ENCODE measurements at places on chromosomes 4 and X. TPM values are rescaled to one million over a fixed set of nuclear protein-coding genes. Genes with fewer than 3 reads are reported as not detected.

Gene VSIG4
- total RNA-seq, result not detected

Gene PRKG2
- 0.05 TPM for total RNA-seq

Gene AVPR2
- total RNA-seq, result not detected

Gene CCDC158
- total RNA-seq, result not detected

Gene CHIC2
- 14.7 TPM for total RNA-seq

Gene CSAG1
- total RNA-seq, result not detected

Gene MAP9
- 8.0 TPM for total RNA-seq

Gene CLDN34
- not detected for total RNA-seq

Gene CDX4
- not detected for total RNA-seq

DNA sequence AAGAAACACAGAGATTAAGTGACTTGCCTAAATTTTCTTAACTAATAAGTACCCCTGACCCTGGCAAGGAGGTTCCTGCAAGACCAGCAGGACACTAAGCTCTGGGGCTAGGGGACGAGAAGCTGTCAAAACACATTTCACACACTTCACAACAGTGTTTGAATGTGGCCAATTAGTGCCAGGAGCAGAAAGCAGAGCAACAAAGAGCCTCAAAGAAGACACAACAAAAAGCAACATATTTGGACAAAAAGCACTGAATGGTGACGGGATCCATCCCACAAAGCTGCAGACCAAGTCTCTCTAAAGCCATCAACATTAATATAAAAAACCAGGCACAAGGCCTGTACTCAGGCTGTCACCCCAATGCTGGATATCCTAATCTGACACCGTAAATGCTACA lies 361.9 kb upstream of the RASGEF1B start:
- H3K4me1 ChIP-seq, result peaks cover 2% of the 10 kb centered on the region
- no peaks in the 10 kb centered on the region for H3K36me3 ChIP-seq
- H3K4me3 ChIP-seq, result no peak overlapping the region
- peaks cover 4% of the 10 kb centered on the region for H3K27me3 ChIP-seq
- no peak overlapping the region for H3K27ac ChIP-seq

- peak overlapping the region; percentile 55 for H3K27ac ChIP-seq
- DNase-seq, result peak; percentile 70
- no peaks in the 10 kb centered on the region for H3K27me3 ChIP-seq
- H3K4me1 ChIP-seq, result peaks cover 12% of the 10 kb centered on the region
- no peak overlapping the region for H3K4me3 ChIP-seq
These were observed 38.9 kb downstream of the PRIMPOL start for GRCh38 chr4:184688447-184688846.

GRCh38 chrX:18002791-18003190 lies 141.7 kb upstream of the RAI2 start:
- H3K4me1 ChIP-seq, result no peaks in the 10 kb centered on the region
- H3K27ac ChIP-seq, result no peak overlapping the region
- no peak overlapping the region for H3K4me3 ChIP-seq
- H3K27me3 ChIP-seq, result no peaks in the 10 kb centered on the region
- no peak for DNase-seq

DNA sequence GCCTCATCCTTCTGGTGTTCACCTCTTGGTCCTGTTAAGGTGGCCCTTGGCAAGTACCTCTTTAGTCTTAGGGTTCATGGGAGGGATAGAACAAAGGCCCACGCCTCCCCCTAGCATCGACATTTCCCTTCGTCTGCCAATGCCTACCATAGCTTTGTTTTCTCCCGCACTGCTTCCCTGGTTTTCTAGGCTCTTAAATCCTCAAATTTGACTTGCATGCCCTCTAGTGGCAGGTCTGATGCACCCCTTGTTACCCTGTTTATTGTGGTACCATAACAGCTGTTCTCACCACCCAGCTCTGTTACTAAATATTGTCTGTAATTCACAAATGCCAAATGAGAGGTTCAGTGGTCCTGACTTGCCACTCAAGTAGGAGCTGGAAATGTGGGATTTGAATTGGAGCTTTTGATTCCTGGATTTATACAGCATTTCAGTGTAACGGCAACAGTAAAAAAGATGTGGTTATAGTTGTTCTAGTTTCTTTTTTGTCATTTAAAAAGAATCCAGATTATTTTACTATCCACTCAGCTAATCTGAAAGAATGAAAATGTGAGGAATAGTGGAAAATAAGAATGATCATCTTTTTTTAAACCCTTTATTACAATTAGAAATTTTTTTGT lies 100.1 kb downstream of the REPS2 start:
- H3K27ac ChIP-seq, result no peak overlapping the region
- peaks cover 2% of the 10 kb centered on the region for H3K4me1 ChIP-seq
- DNase-seq, result peak; percentile 60
- no peaks in the 10 kb centered on the region for H3K36me3 ChIP-seq

DNA sequence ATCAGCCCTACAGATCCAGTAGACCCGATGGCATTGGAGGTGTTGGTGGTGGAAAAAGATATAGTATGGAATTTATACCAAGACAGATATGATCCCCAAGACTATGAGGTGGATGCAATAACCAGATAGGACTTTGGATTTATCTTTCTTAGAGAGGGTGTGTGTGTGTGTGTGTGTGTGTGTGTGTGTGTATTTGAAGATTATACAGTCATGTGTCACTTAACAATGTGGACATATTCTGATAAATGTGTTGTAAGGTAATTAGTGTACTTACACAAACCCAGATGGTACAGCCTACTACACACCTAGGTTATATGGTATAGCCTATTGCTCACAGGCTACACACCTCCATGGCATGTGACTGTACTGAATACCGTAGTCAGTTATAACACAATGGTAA lies 24.4 kb upstream of the TAB3 start:
- H3K4me3 ChIP-seq, result no peak overlapping the region
- H3K4me1 ChIP-seq, result peaks cover 11% of the 10 kb centered on the region
- H3K27me3 ChIP-seq, result no peaks in the 10 kb centered on the region
- H3K36me3 ChIP-seq, result no peaks in the 10 kb centered on the region
- no peak overlapping the region for H3K27ac ChIP-seq

DNA sequence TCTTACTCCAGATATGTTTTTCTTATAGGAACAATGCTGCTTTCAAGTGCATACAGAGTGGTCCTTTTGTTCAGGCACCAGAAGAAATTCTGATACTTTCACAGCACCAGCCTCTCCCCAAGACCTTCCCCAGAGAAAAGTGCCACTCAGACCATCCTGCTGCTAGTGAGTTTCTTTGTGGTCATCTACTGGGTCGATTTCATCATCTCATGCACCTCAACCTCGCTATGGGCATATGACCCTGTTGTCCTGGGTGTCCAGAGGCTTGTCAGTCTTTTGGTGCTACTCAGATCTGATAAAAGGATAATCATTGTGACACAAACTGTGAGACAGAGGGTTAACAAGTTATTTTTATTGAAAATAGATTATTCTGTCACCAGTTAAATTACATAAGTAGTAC lies 39.5 kb downstream of the WDR13 start:
- H3K4me3 ChIP-seq, result no peak overlapping the region
- no peaks in the 10 kb centered on the region for H3K36me3 ChIP-seq
- H3K27ac ChIP-seq, result no peak overlapping the region
- peaks cover 5% of the 10 kb centered on the region for H3K4me1 ChIP-seq
- no peak for DNase-seq

DNA sequence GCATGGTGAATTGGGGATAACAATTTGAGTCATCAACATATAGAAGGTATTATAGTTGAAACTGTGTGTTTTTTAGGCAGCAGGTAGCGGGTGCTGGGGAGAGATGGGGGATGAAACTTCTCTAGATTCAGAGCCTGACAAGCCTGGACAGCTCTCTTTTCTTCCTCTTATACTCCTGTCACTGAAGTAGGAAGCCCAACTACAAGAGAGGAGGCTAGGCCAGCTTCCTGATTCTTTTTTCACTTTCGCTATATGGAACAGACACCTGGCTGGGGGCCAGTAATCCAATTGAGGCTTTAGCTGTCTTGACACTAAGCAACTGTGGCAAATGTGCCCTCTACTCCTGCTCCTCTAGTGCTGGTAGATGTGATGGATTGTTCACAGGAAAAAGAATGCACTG lies 69.2 kb downstream of the PHKA1 start:
- DNase-seq, result no peak
- H3K27ac ChIP-seq, result no peak overlapping the region
- no peaks in the 10 kb centered on the region for H3K4me1 ChIP-seq
- H3K36me3 ChIP-seq, result peaks cover 5% of the 10 kb centered on the region

DNA sequence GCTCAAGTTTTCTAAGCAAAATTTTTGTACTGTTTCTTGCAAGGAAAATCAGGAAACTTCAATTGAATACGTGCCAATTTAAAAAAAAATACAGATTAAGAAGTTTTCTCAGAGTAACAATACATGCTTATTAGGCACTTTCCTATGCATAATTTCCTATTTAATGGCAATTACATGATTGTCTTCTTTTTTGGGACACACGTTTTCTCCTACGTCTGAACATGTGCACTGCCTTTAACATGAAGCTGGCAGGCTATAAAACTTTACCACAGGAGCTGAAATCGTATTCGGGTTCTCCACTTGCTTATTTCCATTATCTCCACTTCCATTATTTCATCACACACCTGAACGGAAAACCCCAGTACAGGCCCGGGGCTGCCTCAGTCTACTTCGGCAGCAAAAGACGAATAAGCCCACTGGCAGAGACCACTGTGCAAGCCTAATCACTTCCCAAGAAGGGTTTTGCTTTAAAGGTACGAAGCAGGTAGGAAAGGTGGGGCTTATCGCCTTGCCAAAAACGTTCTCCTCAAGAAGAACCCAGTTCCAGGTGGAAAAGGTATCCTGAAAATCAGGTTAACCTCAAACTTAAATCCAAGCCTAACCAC lies 575 bp downstream of the RCHY1 start:
- H3K4me3 ChIP-seq, result no peak overlapping the region
- H3K4me1 ChIP-seq, result peaks cover 39% of the 10 kb centered on the region
- no peak for DNase-seq
- H3K27me3 ChIP-seq, result no peaks in the 10 kb centered on the region
- H3K36me3 ChIP-seq, result peaks cover 30% of the 10 kb centered on the region

DNA sequence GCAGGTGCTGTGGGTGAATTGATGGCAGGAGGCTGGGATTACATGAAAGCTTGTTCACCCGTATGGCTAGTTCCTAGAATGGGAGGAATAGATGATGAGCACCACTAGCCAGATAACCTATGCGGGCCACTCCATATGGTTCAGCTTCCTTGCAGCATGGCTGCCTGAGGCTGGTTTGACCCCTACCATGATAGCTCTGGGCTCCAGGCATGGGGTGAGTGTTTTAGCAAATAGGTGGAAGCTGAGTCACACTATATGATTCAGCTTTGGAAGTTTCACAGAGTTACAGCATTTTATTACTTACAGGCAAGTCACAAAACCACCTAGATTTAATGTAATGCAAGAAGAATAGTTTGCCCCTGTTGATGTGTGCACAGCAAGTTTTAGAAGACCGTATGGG lies 603.2 kb downstream of the STIM2 start:
- H3K36me3 ChIP-seq, result no peaks in the 10 kb centered on the region
- H3K4me1 ChIP-seq, result no peaks in the 10 kb centered on the region
- no peak for DNase-seq
- no peak overlapping the region for H3K4me3 ChIP-seq
- no peak overlapping the region for H3K27ac ChIP-seq
- H3K27me3 ChIP-seq, result no peaks in the 10 kb centered on the region

- no peaks in the 10 kb centered on the region for H3K36me3 ChIP-seq
- DNase-seq, result peak; percentile 44
- H3K27me3 ChIP-seq, result peaks cover 7% of the 10 kb centered on the region
- peaks cover 19% of the 10 kb centered on the region for H3K4me1 ChIP-seq
- H3K27ac ChIP-seq, result no peak overlapping the region
These were observed 276.6 kb downstream of the BCOR start for GRCh38 chrX:39820938-39821708.

DNA sequence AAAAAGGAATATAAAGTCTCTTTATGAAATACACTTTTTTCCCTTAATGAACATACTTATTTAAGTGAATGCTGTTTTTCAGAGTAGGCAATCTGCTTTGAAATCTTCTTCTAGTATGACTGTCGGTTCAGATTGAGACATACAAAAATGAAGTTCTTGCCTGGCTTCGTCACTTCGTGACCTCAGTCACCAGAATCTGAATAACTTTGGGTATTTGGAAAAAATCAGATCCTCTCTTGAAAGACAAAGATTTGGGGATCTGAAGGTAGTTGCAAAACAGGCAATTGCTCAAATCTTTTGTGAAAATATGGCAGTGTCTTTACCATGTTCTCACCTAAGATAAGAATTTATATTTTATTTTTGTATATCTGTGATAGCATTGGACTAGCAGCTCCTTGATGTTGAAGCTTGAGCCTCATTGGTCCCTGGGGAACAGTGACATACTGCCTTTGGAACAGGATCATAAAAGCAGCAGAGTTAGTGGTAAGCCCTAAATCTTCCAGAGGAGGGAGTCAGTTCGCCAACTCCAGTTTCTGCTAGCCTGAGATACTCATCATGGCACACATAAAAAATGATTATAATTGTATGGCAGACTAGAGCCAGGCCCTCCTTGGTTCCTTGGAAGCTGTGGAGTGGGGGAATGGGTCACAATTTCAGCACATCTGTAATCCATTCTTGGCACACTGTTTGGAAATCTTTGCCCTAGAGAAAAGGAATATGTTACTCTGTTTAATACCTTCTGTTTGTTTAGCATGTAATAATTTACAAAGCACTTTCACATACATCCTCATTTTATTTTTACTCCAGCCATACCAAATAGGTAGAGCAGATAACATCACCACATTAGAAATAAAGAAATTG lies 5.0 kb downstream of the ARFIP1 start:
- no peaks in the 10 kb centered on the region for H3K27me3 ChIP-seq
- H3K27ac ChIP-seq, result peak overlapping the region; percentile 64
- DNase-seq, result no peak
- peaks cover 45% of the 10 kb centered on the region for H3K4me1 ChIP-seq

GRCh38 chr4:123055943-123056342 lies 133.5 kb upstream of the NUDT6 start:
- peaks cover 57% of the 10 kb centered on the region for H3K36me3 ChIP-seq
- no peak overlapping the region for H3K27ac ChIP-seq
- no peaks in the 10 kb centered on the region for H3K4me1 ChIP-seq
- DNase-seq, result no peak
- H3K4me3 ChIP-seq, result no peak overlapping the region
- no peaks in the 10 kb centered on the region for H3K27me3 ChIP-seq

DNA sequence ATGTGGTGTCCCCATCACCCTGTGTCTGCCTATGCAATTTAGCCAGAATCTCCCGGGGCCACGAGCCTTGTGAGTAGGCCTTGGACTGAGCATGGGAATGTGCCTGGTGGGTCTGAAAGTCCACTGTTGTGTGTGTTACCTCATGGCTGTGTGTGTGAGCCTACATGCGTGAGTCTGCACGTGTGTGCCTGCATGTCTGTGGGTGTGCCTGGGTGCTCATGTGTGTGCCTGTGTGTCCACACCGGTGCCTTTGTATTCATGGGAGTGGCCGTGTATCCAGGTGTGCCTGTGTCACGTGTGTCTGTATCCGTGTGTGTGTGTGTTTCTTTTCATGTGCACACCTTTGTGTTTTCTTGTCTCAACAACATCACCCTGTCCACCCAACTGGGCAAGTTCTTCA lies 14.2 kb downstream of the ATP5ME start:
- H3K27ac ChIP-seq, result peak overlapping the region; percentile 2
- H3K4me3 ChIP-seq, result no peak overlapping the region
- peaks cover 8% of the 10 kb centered on the region for H3K36me3 ChIP-seq

GRCh38 chr4:125781651-125782050 lies 466.9 kb downstream of the FAT4 start:
- no peaks in the 10 kb centered on the region for H3K27me3 ChIP-seq
- H3K4me3 ChIP-seq, result no peak overlapping the region
- H3K4me1 ChIP-seq, result no peaks in the 10 kb centered on the region
- DNase-seq, result no peak
